ENCODE measurements at places on chromosomes 5 and 9. TPM values are rescaled to one million over a fixed set of nuclear protein-coding genes. Genes with fewer than 3 reads are reported as not detected.
A peak's percentile ranks its signal among the peaks of the same experiment; 100 is the strongest.

Gene ADGRD2
- not detected for total RNA-seq

DNA sequence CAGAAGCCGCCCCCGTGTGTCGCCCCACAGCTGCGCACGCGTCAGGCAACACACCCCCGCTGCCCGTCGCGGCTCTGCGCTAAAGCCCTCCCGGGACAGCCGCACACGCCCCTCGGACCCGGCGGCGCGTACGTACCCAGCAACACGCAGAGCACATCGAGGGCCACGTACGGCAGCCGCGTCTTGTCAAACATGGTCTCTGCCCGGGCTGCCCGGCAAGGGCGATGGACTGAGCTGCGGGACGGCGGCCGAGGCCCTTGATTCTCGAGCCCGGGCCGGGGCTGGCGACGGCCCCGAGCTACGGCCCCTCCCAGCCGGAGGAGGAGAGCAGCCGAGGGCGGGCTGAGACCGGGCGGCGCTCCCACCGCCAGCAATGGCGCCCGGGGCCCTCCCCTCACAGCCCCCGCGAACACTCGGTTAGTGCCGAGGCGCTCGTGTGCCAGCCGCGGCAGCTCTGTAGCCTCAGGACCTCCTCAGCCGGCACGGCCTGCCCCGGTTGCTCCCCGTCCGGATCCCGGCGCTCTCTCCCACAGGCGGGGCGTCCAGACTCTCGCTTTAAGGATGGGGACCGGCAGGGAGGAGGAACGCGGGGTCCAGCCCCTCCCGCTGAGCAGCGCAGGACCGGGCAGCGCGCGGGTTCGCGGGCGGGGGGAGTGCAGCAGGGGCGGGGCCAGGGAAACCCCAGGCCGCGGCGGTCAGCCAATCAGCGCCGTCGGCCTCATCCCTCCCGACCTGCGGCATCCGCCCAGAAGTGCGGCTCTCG, at the start of gene PLPP1:
Gene PLPP1, minus strand, starts transcription at position 529 of the 763 bp plus-strand sequence. Its CDS starts 335 bp downstream, at position 194.
- DNase-seq = peak; percentile 80

GRCh38 chr5:115850744-115851416, 9.1 kb downstream of the AP3S1 start:
- DNase-seq = no peak

- no peak for DNase-seq
Observed at GRCh38 chr9:128706045-128706444, 3.7 kb downstream of the PKN3 start.

DNA sequence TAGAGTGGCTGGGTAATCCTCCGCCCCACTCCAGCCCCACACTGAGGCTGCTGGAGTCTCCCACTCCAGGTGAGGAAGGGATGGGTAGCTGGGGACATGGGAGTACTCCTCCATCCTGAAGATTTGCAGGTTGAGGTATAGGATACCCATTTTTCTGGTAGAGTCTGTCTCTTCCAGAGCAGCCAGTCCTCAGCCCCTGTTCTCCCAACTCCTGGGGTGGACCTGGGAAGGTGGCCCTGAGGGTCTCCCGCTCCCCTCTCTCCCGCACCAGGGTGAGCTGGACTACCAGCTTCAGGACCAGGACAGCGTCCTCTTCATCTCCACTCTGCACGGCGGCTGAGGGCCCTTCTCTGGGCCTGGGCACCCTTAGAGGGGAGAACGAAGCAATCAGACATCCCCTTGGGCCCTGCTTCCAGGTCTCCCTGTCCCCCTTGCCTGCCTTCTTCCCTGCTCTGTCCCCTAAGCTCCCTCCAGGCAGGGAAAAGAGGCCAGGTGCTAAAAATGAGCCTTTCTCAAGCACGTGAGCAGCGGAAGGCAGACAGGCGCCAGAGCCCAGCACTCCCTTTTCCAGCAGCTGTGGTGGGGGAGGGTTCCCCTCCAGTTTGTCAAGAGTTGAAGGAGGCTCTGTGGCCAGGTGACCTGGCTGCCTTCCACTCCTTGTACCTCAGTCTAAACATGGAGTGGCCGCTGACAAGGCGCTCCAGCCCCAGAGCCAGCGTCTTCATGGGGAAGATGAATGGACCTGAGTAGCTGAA, 18.4 kb downstream of the URM1 start:
- DNase-seq = no peak

GRCh38 chr5:119037496-119038215, 33.2 kb upstream of the DMXL1 start:
- DNase-seq = no peak

Gene AQP3
- total RNA-seq = 60.5 TPM

DNA sequence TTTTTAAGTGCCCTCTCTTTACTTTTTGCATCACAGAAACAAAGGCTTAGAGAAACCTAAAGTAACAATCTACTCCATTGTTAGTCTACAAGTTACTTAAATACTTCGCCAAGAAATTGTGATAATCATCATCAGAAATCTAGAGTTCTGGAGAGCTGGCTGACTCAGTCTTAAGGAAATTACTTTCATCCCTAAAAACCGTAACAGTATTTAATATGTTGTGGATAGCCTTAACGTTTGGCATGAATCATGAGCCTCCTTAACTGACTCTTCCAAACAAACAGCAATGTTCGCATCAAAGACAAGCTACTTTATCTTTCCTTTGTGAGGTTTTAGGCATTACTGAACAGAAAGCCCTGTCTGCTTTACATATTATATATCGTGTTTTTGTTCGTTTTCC, 128.7 kb downstream of the NIPBL start:
- DNase-seq = no peak

Gene LCN9
- not detected for total RNA-seq

Gene POLR1E
- 15.5 TPM for total RNA-seq

GRCh38 chr9:138051586-138052321, 174.2 kb downstream of the CACNA1B start:
- peak; percentile 23 for DNase-seq

Gene ALDH1A1
- 178 TPM for total RNA-seq

Gene IFNA8
- not detected for total RNA-seq

DNA sequence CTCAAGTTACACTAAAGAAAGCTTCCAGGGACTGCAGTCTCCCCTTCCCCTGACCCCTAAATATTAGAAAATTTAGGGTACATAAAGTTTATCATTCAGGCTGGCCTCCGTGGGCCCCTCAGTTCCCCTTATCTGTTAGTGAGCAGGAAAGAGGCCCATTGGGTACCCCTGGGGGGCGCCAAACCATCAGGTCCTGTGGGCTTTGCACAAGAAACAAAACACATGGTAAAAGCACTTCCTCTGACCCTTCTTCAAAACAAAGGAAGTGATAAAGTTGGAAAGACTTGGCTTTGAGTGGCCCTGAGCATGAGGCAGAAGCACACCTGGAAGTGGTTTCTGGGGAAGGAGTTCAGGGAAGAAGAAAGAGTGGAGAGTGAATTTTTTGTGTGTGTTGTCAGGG, 213.0 kb downstream of the SMARCA2 start:
- DNase-seq = peak; percentile 55

GRCh38 chr9:15277400-15278090, 29.5 kb downstream of the TTC39B start:
- DNase-seq = no peak

Gene SH3GL2
- total RNA-seq = not detected

Gene PCDHA11
- under 0.01 TPM for total RNA-seq

DNA sequence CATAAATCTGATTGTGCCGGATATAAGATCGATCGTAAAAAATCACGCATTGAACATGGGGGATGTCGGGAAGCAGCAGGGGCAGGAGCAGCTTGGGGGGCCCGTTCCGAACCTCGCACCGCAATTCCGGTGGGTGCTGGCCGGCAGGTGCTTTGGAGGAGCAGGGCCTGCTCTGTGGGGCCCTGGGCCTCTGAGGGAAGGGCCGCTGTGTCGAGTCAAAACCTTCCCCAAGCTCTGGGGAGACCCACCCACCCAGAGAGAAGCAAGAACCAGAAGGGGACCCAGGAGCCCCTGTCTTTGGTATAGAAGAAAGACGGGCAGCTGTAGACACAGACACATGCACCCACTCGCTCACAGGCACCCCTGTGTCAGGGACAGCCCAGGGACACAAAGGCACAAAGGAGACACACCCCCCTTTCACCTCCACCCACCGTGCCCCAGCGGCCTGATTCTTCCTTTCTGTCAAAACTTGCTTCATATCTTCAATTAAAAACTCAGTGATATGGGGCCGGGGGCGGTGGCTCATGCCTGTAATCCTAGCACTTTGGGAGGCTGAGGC, 49.4 kb upstream of the ZBTB43 start:
- no peak for DNase-seq

DNA sequence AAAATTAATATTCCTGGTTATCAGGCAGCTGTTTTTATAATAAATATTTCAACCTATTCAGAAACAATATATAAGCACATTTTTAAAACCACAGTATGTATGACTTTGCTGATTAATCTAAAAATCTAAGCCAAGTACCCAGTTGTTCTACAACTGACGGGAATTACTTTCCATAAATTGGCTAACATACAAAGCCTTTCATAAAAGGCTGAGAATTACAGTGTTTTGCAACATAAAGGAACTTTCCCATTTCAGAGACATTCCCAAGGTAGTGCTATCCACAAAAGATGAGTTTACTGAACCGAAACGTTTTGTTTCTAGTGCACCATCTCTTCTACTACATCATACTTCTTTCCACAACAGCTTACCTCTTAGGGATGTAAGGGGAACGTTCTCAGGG, 7.2 kb downstream of the RNF145 start:
- no peak for DNase-seq

Gene RACK1
- total RNA-seq = 2,255 TPM

GRCh38 chr9:18743971-18744370, 270.0 kb downstream of the ADAMTSL1 start:
- no peak for DNase-seq

- DNase-seq = no peak
Observed at GRCh38 chr5:30572279-30572678, 621.2 kb upstream of the CDH6 start.

- peak; percentile 79 for DNase-seq
Observed at GRCh38 chr9:122810306-122810946, 10.5 kb downstream of the OR1K1 start.

GRCh38 chr9:80646211-80646610, 1043.1 kb downstream of the TLE1 start:
- no peak for DNase-seq

DNA sequence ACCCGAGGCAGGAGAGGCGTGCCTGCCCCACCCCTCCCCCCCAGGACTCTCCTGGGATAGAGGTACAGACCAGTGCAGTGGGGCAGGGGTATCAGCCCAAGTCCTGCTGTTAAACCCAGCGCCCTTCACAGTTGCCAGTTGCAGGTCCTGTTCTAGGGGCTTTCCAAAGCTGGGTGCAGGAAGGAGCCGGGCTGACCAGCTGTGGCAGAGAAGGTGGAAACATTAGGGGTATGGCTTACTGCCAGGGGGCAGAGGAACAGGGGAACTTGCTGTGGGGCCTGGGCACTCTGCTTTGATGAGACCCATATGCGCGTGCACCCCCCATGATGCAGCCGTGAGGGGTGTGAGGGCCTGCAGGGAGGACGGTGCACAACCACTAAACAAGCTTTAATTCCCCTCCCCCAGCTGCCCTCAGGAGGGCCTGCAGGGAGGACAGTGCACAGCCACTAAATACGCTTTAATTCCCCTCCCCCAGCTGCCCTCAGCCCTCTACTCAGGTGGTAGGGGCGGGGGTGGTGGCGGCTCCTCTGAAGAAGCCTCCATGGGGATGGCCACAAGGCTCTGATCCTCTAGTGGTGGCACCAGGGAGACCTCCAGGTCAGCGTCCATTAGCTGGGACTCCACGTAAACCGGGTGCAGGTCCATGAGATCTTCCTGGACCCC, 766 bp upstream of the LRRC26 start:
- no peak for DNase-seq

DNA sequence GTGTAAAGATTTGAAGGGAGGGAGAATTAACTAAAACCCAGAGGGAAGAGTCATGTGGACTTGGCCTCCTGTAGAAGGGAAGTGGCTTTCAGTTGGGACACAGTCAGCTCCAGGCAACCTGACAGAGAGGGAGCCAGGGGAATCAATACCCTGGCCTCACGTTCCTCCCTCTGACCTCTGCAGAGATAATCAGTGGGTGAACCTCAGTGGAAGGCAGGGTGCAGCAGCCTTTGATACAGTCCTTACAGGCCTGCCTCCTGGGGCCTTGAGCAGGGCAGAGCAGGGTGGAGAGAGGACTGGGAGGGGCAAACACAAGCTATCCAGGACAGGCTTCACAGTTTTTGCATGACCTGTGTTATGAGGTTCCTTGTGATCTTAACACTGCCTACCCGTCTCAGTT, 61.9 kb upstream of the GPBP1 start:
- peak; percentile 51 for DNase-seq

- no peak for DNase-seq
Observed at GRCh38 chr5:39759701-39760100, 334.9 kb upstream of the DAB2 start.

DNA sequence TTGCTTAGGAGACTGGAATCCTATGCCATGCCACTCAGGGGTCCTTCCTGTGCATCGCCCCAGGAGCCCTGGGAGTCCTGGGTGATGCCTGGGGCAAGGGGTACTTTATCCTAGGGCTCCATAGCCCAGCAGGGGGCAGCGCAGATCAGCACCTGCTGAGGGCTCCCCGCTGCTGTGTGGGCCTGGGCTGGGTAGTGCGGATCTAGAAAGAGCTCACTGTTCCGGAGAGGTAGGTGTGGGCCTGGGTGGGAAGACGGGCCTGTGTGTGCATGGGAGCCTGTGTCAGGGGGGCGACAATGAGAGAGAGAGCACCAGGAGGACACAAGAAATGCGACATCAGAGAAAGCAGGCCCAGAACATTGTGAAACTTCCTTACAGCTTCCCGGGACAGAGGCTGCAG, 11.4 kb upstream of the DAB2IP start:
- DNase-seq = peak; percentile 74

DNA sequence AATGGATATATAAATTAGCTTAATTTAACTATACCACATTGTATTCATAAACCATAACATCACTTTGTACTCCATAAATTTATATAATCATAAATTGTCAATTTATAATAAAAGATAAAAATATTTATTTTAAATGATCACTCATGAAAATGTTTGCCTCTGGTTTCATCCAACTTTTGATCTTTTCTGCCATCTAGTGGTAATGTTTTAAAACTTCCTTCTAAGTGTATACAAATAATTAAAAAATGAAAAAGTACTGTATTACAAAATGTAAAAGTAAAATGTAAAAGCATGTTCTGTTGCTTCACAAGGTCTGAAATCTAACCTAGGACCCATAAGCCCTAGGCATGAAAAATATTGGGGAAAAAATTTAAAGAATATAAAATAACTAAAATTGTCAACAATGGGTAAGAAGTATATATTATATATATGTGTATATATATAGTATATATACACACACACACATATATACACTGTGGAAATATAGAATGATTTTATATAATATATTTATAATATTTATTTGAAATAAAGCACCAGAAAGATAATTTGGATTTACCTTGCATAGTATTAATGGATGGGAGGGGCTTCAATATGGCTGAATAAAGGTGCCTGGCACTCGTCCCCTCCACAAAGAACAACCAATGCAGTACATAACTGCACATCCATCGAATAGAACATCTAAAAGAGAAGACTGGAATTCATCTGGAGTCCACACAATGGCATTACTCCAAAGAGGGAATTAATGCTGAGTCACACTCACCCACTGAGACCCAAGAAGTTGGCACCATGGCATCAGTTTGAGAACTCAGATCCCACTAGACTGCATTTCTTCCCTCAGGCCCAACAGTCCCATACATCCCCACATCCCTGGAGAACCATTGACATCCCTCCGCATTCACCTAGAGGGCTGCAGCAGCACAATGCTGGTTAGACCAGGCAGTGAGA, 32.5 kb downstream of the ANXA1 start:
- DNase-seq = no peak

Gene OR13F1
- total RNA-seq = not detected

Measured in liver (tissue), 10 donors.